ENCODE measurements at places on chromosomes 6 and 20.

DNA sequence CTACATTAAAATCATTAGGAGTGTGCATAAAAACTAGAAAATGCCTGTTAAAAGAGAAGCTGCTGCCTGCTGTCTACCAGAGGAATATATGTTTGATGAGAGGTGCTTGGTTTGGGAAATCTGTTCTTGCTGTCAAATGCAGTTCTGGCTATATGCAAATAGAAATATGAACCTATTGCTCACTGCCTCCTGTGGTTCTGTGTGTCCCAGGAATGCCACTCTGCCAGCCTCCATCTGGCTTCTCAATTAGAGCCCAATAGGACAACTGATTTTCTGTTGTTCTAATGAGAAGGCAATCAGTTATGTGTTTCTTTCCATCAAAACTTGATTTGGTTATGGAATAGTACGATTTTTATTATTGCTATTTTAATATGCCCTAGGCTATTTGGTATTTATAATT lies 759.7 kb downstream of the HDGFL1 start:
- no peak for DNase-seq

- no peak for DNase-seq
Measured at GRCh38 chr20:50694379-50695134, 3.2 kb upstream of the RIPOR3 start.

DNA sequence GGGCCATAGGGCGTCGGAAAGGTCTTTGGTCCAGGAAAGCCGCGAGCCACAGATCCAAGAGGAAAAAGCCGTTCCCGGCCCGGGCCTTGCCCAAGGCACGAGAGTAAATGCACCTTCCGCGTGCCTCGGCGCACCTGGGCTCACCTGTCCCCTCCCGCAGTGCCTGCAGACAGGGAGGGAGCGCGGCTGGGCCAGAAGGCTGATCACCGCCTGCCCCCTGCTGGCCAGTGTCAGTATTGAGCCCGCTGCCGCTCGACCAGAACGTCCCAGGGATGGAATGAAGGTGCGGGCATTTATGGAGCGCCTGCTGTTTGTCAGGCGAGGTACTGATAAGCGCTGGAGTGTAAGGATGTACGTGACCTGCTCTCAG lies 679 bp upstream of the LPIN3 start:
- peak; percentile 85 for DNase-seq

DNA sequence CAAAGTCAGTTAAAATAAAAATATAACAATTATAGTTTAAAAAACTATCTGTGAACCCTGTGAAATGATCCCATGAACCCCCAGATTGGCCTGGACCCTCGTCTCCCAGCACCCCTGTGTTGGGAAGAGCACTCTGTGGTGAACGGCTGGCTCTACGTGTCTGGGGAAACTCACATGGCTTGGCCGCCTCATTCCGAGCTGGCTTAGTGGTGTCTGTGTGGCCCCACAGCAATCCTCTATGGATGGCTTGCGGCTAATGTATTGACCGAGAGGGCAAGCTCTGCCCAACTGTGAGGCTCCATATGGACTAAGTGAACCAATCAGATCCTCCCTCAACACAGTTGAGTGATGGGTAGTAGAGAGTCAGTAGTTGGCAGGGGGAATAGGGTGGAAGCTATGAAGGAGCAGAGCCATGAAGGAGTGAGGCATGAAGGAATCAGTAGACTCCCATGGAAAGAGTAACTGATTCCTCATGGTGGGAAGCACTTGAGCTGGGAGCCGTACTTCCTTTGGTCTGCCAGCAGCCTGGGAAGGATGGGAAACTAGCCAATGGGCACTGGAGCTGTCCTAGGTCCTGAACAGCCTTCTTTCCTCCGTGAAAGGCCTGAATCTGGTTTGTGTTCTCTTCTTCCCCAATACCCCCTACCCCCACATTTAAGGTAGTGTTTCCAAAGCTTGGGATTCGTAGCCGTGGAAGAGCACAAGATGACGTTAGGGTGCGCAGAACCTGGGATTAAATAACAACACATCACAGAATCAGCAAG lies 21.6 kb upstream of the ZNF831 start:
- no peak for DNase-seq

DNA sequence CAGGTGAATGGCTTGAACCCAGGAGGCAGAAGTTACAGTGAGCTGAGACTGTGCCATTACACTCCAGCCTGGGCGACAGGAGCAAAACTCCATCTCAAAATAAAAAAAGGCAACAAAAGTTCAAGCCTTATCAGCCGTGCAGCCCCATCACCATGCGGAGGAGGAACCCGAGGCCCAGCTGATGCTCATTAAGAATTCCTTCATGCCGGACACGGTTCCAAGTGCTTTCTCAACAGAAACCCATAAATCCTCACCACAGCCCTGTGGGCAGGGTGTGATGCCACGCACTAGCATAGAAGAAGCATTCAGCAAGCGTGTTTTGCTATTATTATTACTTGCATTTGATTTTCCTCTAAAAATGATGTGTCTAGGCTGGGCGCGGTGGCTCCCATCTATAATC lies 56.3 kb downstream of the PREX1 start:
- no peak for DNase-seq

DNA sequence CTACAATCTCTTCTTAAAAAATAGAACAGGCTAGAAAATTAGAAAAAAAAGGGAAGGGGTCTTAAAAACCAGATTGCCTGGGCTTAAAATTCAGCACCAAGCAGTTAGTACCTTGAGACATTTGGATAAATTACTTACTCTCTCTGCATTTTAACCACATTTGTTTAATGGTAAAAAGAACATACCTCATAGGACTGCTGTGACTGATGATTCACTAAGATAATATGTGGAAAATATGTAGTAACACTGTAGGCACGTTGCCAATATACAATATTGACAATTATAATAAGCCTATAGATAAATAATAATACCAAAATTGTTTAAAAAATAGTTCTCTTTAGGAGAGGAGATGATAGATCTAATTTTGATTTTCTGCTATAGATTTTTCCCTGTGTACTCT lies 750.4 kb downstream of the TENT5A start:
- no peak for DNase-seq

GRCh38 chr20:60389882-60390281 lies 431.7 kb downstream of the CDH26 start:
- DNase-seq: no peak

DNA sequence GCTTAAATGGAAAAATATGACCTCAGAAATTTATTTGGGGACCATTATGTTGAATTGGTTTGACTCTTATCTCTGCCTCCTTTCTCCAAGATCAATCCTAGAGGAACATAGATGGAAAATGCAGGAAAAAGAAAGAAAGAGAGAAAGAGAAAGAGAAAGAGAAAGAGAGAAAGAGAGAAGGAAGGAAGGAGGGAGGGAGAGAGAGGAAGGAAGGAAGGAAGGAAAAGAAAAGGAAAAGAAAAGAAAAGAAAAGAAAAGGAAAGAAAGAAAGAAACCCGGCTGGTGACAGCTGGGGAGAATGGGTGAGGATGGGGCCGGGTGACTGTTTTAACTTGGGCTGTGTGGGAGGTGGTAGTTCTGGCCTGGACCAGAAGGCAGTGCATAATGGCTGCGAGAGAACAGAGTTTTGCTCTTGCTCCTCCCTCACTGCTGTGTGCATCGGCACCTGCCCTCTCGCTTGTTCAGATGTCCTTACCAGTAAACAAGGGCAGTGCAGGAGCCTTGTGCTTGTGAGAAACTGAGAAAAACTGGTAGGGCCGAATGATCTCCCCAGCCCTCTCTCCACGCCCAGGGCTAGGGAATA lies 24.7 kb downstream of the GLO1 start:
- no peak for DNase-seq

- no peak for DNase-seq
Measured at GRCh38 chr6:117685359-117685758, 10.1 kb downstream of the NUS1 start.

DNA sequence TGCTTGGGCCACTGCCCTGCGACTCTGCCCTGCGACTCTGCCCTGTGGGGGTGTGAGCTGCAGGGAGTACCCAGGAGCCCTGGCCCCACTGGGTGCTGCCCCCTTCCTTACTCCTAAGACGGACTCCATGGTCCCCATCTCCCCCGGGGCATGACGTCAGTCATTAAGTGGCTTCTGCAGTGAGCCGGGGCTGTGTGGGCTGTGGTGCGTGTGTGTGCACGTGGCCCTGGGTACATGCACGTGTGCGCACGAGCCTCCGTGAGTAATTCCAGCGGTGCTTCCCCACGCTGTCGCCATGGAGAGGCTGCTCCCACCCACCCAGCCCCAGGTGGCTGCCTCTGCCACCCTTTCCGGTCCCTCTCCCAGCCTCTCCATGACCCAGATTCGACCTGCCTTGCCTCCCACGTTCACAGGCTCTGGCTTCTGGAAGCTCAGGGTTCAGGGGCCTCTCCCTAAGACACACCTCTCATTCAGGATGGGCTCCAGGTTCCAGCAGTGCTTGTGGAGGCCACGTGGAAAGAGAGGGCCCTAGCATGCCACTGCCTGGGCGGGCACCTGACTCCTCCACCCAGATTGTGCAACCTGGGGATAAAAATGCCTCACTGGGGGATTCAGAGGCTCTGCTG lies 88.3 kb downstream of the DLGAP4 start:
- no peak for DNase-seq

GRCh38 chr6:57097596-57097995 lies 7.6 kb downstream of the ZNF451 start:
- DNase-seq: no peak

- no peak for DNase-seq
Measured at GRCh38 chr6:147624946-147625515, 116.5 kb downstream of the SAMD5 start.

GRCh38 chr20:32521780-32522525 lies 63.2 kb downstream of the NOL4L start:
- peak; percentile 73 for DNase-seq
